Activated CD4-positive, alpha-beta T cell treated with anti-CD3 and anti-CD28 coated beads, Interleukin-2, amount 50 U/mL, for 24 hours (primary cell): ENCODE measurements at places on chromosomes 4 and X.
A peak's percentile ranks its signal among the peaks of the same experiment; 100 is the strongest.

- DNase-seq = no peak
These were observed 2.4 kb downstream of the MEPE start for GRCh38 chr4:87835197-87835596.

GRCh38 chr4:140152013-140152703 is 1.8 kb downstream of the MAML3 start:
- peak; percentile 47 for DNase-seq

GRCh38 chr4:154471032-154471431 is 20.6 kb downstream of the DCHS2 start:
- DNase-seq = no peak

GRCh38 chrX:135086197-135086854 is 34.0 kb downstream of the ETDB start:
- peak; percentile 44 for DNase-seq

GRCh38 chr4:25654031-25654970 is 1.4 kb upstream of the SLC34A2 start:
- no peak for DNase-seq

DNA sequence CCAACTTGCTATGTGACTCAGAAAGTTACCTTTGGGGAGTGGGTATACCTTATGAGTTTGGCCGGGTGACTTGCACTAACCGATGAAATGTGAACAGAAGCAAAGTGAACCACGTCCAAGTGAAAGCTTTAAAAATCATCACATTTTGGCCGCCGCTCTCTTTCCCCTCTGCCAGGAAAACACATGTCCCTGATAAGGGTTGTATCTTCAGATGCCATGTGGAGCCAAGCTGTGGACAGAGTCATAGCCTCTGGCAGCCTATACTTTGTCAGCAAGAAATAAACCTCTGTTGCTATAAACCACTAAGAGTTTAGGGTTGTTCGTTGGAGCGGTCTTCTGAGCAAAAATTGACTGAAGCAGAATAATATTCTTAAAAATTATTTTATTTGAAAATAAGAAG is 92.3 kb downstream of the PRDM5 start:
- DNase-seq = no peak

DNA sequence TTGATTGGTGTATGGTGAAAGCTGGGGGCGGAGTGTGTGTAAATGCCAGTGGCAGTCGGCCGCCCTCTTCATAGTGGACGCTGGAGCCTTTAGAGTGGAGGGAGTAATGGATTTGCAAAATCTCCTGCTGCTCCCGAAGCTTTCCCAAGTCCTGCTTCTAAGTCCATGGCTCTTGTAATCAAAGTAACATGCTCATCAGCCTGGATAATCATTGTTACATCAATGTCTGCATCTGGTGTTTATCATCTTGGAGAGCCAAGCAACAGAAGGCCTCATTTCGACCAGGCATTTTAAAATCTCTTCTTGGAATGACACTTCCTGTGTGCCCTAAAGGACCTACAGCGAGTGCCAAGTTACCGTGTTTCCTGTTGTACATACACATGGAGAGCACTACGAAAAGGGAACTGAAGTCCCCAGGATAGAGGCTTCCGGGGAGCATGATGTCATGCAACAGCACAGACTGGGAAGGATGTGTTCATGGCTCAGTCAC is 32.2 kb downstream of the UNC5C start:
- no peak for DNase-seq

DNA sequence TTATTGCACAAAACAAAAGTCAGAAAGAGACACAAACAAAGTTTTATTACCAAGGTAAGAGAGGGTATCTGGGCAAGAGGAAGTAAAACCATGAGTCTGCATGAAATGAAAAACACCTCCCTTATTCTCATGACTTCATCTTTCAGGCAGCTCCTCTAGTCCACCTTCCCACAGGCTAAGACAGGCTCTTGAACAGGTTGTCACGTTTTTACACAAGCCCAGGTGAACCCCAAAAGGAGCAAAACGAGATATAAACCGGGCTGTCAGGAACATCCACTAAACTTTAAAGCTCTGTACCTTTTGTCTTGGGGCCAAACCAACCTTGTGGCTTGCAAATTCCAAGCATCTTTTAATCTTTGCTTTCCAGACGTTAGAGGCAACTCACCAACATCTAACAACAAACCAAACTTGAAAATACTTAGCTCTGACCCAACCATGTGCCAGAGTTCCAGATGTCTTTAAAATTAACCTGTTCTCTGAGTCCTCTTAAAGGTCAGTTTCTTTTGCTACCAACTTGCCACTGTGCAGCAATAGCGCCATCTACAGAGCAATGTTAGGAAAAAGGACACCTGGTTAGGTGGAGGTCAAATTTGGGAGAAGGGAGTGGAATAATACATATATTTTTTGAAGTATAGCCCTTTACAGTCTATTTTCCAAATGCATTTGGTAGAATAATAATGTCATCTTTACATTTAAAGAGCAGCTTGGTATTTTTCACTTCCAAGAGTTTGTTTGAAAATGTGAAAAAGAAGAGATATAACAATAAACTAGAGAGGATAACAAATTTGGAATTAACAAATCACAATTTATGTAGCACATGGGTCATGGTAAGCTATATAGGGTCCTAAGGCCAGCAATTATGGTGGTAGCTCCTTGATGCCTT is 73.1 kb downstream of the QRFPR start:
- no peak for DNase-seq

GRCh38 chrX:154040307-154040756 is 20.6 kb upstream of the IRAK1 start:
- no peak for DNase-seq

GRCh38 chrX:136659174-136659573 is 11.2 kb downstream of the CD40LG start:
- DNase-seq = no peak

DNA sequence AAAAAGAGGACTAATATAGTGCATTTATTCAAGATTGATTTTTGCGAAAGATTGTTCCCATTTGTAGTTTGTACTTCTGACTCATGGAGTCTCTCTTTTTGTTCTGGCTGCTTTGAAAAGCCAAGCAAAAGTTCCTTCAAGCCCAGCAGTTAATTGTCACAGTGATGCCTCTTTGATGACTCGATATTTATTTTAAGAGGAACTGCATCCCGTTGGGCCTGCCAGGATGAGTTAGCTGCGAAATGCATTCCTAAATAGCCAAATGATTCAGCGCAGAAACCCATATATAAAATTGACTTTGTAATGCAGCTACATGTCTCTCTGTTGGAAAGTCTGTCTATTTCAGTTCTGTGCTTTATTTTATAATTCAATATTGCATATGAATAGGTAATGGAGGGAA is 295.1 kb downstream of the GBA3 start:
- no peak for DNase-seq

GRCh38 chrX:17616936-17617335 is 120.4 kb upstream of the SCML1 start:
- DNase-seq = no peak

DNA sequence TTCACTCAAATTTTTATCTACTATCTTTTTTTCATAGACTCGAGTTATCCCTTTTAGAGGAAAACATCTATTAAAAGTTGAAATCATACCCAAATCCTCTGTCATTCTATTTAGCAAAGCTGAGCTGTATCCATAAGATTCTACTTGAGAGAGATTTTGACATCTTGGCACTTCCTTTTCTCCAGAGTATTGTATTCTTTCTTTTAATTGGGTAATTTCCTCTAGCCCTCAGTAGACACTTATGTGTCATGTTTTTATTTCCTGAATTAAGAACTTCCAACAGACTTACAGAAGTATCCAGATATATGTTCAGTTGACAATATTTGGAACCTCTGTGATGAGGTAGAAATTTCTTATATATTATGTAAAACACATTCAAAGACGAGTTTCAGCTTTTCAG is 201.6 kb upstream of the NR3C2 start:
- no peak for DNase-seq

GRCh38 chrX:120014354-120015130 is 62.9 kb downstream of the RHOXF2B start:
- DNase-seq = no peak

DNA sequence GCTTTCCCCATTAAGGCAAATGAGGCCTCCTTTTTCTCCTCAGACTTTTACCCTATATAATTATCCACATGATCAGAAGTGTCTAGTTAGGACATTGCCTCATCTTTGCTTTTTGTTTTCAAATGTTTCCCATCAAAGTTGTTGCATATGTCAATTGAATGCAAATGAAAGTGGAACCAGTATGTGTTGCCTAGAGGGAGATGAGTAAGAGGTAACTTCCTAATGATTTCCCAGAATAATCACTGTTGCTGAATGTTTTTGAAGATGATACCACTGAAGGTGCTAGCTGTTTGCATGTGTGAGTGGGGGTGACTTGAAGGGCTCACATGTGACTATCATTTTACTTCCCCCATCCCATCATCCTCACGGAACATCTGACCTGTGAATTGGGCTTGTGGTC is 33.9 kb downstream of the PAK3 start:
- DNase-seq = no peak

DNA sequence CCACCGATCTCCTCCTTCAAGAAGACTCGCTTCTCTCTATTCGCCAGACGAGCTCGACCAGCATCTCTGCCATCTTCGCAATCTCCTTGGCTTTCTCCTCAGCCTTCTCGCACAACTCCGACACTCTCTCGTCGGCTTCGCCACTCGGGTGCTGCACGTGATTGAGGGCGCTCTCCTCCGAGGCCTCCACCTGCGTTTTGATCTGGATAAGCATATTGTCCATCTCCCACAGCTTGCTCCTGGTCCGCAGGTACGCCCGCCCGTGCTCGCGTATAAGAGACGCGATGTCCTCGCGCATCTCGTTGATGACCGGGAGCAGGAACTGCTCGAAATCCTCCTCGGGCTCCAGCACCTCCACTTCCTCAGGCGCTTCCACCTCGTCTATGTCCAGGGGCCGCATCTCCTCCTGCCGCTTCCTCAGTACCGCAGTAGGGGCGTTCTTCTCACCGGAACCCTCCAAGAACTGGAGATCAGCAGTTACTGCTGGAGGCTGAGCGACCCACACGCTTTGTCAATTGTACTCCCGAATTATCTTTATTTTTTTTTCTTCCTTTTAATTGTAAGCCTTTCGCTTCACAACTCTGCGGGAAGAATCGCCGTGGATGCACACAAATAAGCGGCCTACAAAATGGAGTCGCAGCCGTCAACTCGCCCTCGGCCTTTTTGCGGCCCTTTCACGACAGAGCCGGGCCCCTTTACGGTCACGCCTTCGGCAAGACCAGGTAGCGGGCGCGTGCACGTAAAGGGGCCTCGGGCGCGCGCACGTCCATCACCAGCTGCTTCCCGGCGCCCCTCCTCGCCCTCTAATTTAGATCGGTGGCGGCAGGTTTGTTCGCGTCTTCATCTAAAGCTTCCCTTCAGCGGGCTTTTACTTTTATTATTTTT is at the start of gene MRFAP1L1:
TSS of gene MRFAP1L1 (minus strand) at position 636 of the 885 bp plus-strand sequence. CDS start at position 400, 236 bp downstream.
- peak; percentile 95 for DNase-seq

DNA sequence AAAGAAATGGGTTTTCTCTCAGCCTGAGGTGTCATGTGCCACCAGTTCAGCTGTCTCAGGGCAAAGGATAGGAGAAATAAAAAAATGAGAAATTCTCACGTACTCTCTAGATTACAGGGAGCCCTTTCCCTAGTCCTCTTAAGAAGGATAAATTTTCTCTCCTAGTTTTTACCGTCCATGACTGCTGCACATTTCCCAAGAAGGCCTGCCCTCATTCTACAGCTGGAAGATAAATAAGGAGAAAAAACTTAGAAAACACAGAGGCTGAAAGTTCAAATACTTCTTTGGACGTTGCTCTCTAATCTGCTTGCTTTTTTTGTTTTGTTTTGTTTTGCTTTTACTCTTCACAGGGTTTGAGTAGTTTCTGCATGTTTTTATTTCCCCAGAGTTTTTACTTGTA is 211.9 kb downstream of the DCAF12L2 start:
- no peak for DNase-seq

GRCh38 chr4:169770416-169770815 is 12.7 kb upstream of the HPF1 start:
- no peak for DNase-seq
